CD4-positive, alpha-beta T cell treated with Interferon alpha-2 for 1 hour (primary cell): ENCODE measurements at places on chromosomes 13 and 19.

DNA sequence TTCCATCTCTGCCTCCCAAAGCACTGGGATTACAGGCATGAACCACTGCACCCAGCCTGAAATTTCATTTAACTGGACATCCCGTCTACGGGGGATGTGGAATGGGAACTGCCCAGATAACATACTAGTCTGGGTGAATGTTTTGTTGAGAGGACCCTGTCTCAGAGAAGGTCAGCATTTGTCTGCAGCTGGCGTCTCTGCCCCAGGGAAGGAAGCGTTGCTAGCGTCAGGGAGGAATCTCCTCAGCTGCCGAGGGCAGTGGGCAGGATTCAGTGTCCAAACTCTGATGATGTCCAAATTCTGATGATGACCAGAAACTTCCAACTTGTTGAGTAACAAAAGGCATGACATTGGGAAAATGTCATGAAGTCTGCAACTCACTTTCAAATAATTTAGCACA lies 3.1 kb downstream of the NXNL1 start:
- DNase-seq = no peak

DNA sequence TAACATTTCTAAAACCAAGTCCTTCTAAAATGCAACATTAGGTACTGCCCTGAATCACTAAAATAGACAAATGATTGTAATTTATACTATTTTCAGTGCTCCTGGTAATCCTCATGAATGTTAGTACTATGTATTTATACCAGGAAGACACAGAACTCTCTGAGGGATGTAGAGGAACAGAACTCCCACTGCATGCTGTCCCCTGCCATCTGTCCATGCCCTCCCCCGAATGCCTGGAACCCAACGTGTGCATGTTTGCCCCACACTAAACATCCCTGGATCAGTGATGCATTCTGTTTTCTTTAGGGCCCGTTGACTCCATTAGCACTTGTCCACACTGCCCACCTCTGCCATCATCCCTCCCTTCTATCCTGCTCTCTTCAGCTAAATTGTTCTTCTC lies 26.5 kb downstream of the ENOX1 start:
- no peak for DNase-seq

DNA sequence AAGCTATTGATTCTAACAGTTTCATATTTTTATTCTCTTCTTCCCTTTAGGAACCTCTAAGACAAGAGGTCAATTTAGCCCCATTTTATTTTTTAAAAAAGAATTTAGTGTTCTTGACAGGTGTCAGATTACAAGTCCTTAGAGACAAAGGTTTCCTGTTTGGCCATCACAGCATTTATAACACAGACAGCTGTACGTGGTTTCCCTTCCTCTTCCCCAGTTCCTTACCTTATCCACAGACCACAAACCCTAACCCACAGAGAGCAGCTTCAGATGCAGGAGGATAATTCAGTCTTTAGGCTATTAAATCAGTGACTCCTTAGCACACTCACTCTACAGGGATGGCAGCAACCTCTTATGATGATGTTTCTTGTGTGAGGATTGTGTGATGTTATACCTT lies 1210.1 kb downstream of the DIAPH3 start:
- no peak for DNase-seq

DNA sequence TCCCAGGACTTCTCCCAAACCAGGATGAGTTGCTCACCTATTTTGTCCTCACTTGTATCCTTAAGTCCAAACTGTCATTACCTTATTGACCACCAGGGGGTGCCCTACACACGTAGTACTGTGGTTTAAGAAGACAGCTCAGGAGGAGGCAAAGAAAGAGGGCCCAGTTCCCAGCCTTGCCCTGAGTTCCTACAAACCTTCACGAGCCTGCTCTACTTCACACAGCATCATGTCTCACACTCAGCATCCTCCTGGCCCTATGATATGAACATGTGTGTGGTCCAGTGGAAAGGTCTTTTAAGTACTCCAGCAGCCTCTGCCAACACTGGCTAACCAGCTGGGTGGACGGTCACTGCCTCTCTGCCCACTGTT lies 8.1 kb upstream of the ZNF784 start:
- DNase-seq = peak; percentile 90

DNA sequence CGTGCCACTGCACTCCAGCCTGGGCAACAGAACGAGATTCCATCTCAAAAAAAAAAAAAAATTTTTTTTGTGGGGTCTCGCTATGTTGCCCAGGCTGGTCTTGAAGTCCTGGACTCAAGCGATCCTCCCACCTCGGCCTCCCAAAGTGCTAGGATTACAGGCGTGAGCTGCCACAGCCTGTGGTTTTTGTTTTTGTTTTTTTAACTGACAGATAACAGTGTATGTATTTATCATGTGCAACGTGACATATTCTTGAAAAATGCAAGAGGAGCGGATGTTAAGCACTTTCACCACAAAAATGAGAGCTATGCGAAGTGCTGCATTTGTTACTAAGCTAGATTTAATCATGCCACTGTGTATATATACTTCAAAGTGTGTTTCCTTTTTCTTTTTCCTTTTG lies 49.0 kb downstream of the ARHGEF18 start:
- DNase-seq = no peak

DNA sequence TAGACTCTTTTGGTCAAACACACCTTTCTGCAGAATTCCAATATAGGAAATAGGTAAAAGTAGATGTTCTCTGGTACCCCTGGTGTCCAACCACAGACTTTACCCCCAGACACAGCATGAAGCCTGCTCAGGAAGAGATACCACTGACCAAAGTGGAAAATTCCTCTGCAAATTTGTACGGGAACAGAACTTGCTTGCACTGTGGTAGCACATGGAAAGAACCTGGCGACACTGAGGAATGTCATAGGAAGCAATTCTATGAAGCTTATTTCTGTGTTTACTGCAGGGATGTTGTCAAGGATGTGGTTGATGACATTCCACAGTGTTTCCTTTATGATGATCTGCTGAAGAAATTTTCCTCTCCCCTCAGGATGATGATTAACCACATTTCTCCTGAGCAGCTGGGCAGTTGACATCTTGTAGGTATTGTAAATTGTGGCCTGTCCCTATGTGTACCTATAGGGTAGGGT lies 48.9 kb upstream of the TNFSF11 start:
- no peak for DNase-seq

DNA sequence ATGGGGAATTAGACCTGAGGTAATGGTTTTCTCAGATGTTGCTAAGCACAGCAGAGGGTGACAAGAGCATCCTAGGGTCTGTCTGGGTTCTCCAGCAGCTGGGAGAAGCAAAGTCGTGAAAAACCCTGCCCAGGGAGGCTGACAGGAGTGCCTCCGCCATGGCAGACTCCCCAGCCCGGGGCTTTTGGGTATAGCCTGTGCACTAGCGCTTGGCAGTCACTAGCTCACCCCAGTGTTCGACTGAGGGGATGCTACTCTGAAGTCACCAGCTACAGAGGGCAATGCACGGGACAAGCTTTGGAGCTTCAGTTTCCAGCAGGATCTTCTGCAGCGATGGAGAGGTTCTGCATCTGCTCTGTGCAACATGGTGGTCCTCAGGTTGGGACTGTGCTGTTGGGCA lies 87.5 kb downstream of the ING1 start:
- DNase-seq = no peak
